EH (cell line): ENCODE measurements at places on chromosomes 11 and 22.

- peak; percentile 92 for DNase-seq
Observed at GRCh38 chr11:47863189-47863897, 15.2 kb upstream of the NUP160 start.

- DNase-seq: no peak
Observed at GRCh38 chr11:65699306-65699705, 12.7 kb upstream of the KAT5 start.

- DNase-seq: no peak
Observed at GRCh38 chr11:359181-359714, 10.1 kb upstream of the B4GALNT4 start.

- DNase-seq: peak; percentile 94
Observed at GRCh38 chr11:75558939-75559843, 2.9 kb upstream of the SERPINH1 start.

- no peak for DNase-seq
Observed at GRCh38 chr11:8503910-8504364, 90.1 kb downstream of the STK33 start.

DNA sequence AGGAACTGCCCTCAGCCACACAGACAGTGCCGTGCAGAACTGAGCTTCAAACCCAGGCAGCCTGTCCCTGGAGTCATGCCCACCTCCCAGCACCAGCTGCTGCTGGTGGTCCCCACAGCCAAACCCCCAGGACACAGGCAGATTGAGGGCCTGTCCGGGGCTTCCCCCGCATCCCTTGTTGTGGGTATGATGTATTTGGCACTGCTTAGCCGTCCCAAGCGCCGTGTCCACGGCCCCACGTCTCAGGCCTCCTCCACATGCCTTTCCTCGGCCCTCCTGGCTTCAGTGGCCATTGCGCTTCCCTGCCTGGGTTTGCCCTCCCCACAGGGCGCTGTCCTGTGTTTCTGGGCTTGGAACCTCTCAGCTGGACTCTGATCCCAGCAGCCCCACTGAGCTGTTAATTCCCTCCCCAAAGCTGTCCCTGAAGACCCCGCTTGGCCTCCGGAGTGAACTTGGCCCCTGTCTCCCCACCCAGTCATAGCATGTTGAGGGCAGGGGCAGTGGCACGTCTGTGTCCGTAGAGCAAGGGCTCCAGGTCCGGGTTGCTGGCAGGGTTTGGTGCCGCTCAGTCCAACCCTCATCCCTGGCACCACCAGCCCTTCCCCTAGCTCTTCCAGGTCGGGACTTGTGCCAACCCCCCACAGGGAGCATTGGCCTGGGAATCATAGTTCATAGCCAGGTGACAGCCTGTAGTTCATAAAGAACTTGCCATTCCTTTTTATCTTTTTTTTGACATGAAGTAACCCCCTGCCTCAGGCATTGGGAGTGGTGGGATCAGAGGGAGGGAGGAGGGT is 34.5 kb upstream of the TEF start:
- DNase-seq: no peak

GRCh38 chr11:31295308-31295707 is 74.2 kb downstream of the DCDC1 start:
- no peak for DNase-seq

DNA sequence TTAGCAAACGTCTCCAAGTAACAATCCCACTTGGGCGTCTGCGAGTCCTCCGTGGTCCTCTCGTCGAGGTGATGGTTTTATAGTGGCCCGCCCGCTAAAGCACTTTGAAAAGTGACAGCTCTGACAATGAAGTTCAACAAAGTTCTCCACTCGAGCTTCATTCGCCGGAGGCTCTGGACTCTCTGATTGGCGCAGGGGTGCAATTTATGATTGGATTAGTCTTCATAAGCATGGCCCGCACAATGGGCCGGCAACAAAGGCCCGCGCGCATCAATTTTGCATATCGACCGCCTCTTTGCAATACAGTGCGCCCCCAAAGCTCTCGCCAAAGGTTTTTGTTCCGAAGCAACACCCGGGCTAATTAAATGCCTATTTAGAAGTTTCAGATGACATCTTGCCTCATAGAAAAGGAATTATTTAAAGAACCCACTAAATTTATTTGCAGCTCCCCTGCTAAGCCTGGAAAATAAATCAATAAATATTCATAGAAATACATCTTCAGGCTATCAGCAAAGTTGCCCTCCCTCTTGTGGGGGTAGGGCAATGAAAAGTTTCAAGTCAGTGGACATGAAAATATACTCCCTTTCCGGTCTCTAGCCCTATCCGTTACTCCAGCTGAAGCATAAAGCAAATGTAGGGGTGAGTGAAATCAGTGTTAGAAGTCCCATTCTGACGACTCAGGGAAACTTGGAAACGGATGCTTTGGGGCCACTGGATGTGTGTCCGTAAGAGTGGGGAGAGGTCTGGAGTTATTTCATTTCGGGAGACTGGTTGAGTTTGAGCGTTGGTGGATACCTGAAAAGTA is at the start of gene DBX1:
Gene DBX1 (minus strand): TSS at position 51 of the 805 bp plus-strand sequence. CDS start 151 bp downstream, outside the sequence.
- DNase-seq: no peak

DNA sequence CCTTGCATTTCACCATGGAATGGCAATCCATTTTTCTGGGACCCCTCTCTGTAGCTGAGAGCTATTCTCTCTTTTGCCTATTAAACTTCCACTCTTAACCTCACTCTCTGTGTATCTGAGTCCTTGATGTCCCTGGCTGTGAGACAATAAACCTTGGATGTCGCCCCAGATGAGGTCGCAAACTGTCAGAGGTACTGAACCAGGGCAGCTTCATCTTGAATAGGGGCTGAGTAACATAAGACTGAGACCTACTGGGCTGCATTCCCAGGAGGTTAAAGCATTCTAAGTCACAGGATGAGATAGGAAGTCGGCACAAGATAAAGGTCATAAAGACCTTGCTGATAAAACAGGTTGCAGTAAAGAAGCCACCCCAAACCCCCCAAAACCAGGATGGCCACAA is 68.0 kb downstream of the RSF1 start:
- peak; percentile 28 for DNase-seq

GRCh38 chr11:121309688-121310087 is 17.1 kb downstream of the SC5D start:
- no peak for DNase-seq

DNA sequence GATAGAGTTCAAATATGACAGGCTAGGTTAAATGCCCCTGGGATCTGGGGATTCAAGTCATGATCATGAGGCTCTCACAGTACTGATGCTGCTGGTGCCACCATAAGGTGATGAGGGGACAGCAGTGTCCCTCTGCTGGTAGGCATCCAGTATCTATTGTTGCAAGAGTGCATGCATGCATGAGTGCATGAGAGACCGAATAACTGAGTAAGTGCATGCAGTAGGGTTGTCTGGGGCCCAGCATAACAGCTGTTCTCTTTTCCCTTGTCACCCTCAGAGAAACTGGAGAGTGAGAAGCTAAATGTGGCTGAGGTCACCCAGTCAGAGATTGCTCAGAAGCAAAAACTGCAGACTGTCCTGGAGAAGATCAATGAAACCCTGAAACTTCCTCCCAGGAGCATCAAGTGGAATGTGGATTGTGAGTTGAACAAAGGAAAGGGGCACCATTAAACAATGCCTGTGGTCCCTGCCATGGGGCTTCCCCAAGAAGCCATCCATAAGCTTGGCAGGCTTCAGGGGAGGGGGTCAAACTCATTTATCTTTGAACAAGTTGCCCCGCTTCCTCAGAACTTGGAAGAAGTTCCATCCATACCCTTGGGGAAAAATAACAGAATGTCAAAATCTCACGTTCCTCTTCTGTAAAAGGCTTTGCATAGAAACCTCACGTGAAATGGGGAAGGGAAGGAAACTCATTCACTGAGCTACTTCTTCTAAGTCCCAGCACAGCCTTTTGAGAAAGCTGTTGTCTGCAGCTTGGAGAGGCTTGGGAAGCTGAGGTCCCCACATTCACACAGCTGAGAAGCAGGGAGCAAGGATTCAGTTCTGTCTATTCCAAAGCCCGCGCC is 119.0 kb downstream of the PARVA start:
- peak; percentile 38 for DNase-seq

DNA sequence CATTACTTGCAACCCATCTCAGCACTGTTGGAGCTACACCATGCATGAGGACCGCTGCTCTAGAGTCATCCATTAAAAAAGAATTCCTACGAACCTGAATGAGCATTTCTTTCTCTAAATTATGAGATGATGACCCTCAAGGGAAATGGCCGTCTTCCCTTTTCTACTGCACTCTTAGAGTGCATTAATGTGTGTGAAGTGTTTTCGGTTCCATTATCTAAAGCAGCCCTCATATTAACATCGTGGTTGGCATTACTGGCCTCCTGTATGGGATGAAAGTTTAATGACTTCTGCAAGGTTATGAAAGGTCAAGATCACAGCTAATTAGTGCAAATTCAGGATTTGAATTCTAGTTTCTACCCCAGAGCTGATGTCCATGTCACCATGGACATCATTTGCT is 16.7 kb downstream of the CD44 start:
- DNase-seq: no peak

GRCh38 chr22:23473901-23474300 is 106.2 kb downstream of the IGLL1 start:
- DNase-seq: peak; percentile 1

DNA sequence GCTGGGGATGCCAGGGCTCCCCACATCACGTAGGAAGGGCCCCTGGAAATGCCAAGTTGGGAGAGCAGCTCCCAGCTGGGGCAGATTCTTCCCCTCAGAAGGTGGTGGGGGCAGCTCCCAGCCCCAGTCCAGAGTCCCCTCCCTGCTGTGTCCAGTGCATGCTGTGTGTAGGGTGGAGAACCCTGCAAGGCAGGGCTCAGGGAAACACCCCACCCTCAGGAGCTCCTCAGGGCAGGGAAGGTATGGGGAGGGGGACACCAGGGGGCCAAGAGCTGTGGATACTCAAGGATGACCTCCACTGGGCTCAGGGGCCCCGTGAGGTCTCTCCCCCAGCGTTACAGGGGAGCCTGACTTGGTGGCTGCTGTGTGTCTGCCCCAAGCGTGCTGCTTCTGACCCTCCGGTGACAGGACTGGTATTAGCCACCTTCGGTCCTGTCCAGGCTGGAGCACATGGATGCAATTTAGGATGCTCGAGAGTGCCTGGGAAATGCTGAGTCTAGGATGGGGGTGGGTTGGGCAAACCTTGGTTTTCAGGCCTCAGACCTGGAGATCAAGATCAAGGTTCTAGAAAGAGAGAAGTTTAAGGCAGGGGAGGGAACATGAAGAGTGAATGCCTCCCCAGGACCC is 16.1 kb upstream of the CABP7 start:
- no peak for DNase-seq

DNA sequence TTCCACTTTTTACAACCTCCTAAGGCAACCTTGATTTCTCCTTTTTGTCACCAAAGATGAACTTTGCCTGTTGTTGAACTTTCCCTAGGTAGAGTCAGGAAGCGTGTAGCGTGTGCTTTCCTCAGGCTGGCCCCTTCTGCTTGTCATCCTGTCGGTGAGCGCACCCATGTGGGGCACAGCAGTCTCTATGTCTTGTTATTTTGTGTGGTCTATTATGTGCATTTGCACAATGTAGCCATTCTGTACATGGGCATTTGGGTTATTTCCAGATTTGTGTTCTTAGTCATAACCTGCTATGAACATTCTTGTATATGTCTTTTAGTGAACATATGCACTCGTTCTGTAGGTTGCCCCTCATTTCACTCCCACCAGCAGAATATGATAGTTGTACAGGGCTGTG is 34.9 kb downstream of the CABIN1 start:
- DNase-seq: no peak

DNA sequence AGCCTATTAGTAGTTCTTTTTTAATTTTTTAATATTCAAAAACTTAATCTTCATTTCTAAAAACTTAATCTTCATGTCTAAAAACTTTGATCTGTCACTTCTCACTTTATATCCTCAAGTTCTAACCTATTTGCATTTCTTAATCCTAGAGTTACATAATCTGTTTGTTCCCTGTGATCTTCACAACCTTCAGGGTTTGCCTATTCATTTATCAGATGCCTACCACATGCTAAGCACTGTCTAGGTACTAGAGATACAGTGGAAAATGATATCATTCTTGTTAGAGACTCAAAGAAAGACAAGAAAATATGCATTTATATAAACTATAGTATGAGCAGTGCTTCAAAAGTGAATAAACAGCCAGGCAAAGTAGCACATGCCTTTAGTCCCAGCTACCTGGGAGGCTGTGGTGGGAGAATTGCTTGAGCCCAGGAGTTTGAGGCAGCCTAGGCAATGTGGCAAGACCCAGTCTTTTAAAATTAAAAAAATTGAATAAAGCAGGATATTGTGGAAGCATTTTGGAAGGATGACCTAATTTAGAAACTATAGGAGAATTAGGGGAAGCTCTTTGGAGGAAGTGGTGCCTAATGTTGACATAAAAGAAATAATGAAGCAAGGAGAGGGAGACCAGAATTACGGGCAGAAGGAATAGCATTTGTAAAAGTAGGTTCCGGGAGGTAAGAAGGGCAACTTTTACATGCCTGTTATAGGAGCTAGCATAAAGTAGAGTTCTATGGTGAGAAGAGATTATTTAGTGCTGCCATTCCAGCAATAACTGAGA is 54.4 kb upstream of the GRK2 start:
- no peak for DNase-seq

DNA sequence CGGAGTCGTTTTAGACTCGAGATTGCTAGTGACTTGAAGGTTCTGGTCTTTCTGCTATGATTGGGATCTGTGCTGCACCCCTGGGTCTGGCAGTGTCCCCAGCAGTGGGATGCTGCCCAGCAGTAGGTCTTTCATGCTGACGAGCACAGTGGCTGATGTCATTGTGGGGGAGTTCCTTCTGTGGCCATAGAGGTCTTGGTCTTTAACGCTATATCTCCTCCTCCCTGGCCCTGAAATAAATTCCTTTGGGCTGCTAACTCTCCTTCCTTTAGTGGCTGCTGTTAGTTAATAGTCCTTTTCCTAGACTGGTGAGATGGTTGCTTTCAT is 136.3 kb downstream of the TEAD1 start:
- peak; percentile 79 for DNase-seq

- DNase-seq: peak; percentile 100
Observed at GRCh38 chr11:36455658-36456111, 54.4 kb downstream of the TRAF6 start.

DNA sequence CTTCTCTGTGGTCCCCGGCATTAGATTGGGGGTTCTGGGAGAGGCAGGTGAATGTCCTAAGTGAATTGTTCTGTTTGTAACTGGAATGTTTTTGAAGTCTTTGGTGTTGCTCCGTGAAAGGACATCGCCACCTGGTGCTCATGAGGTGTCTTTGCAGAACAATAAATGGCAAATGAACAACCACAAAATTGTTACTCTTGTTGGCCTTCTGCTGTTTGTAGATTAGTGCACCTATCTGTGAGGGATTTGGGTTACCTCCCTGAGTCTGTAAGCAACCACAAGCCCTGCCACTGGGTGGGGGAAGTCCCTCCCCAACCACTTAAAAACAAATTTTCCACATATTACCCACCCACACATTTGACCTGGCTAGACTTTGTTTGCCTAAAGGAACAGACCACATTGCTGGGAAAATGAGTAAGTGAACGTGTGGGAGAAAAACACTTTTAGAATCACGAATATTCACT is 4.7 kb downstream of the MPEG1 start:
- peak; percentile 60 for DNase-seq
